RWPE1 (cell line): ENCODE measurements at places on chromosomes 2 and 18.

DNA sequence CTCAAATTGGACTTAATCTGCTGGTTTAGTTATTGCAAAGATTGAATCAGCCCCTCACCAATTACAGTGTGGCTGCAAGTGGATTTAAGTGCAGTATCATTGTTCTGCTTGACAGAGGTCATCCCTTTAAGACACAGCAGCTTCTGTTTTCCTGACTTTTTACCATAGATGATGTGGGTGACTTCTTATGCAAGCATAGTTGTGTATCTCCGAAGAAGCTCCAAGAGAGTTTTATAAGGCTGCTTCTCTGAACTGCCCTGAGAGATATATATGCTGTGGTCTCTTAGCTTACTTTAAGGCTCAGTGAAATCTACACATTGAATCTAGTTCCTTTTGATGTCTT, 3.5 kb downstream of the TRIB2 start:
- DNase-seq = no peak

GRCh38 chr2:85326406-85327159, 1.2 kb downstream of the TGOLN2 start:
- DNase-seq = peak; percentile 10

- DNase-seq = no peak
Measured at GRCh38 chr2:53275743-53276142, 491.9 kb upstream of the CHAC2 start.

DNA sequence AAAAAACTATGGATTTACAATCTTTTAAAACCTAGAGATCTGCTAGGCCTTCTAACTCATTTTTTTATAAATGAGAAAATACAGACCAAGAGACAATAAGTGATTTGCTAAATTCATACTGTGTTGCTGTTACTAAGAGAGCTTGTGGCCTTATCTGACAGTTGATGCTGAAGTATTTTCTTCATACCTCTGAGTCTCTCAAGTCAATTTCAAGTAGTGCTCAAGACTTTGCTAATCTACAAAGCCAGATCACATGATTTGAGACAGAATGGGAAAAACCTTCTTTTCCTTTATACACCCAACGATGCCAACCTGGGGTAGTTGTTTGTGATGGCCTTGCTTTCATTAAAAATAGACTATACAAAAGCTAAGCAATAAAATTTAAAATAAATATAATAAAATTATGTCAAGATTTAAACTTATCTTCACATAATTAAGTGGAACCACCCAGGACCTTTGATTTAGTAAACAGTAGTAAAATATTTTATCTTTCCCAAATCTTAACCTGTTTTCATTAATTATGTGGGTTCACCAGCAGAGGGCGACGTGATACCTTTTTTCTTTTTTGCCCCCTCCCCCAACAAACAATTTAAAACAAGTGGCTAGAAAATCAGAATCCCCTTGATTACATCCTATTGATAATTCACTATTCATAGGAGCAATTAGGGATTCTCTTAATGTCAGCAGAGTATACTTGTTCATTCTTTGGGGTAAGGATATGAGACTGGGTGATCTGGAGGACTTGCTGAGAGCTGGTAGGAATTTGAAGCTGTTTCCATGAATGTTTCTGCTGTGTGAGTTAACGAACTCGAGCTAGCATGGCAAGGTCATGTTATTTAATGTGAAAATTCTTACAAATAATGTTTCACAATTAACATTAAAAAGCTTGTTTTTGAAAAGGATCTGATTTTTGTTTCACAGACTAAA, 49.6 kb upstream of the SLC5A7 start:
- peak; percentile 9 for DNase-seq

- DNase-seq = no peak
Measured at GRCh38 chr2:55604027-55604565, 13.3 kb downstream of the PPP4R3B start.

DNA sequence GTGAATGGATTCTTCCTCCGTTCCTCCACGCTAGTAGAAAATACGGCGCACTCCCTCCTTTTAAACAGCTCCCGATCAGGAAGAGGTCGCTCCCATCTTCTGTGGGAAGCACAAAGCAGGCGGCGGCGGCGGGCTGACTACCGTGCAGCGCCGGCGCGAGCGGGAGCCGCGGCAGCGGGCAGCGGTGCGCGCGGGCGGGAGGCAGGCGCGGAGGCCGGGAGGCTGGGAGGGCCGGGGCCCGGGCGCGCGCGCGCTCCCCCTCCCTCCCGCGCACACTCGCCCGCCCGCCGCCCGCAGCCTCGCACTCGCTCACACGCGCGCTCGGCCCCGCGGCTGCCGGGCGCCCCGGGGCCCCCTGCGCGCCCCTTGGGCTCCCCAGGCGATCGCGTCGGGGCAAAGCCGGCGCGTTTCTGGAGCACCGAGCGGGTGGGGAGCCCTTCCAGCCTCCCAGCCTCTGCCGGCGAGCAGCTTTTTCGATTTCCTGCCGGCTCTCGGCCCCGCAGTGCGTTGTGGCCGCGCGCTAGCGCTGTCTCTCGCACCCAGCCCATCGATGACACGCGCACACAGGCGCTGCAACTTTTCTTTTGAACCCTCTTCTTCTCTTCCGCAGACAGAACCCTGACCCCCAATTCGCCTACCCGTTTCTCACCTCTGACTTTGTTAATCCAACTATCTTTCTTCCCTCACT, at the start of gene SLC8A1:
SLC8A1 (minus strand) TSS at position 173 of the 688 bp plus-strand sequence.
- peak; percentile 38 for DNase-seq

DNA sequence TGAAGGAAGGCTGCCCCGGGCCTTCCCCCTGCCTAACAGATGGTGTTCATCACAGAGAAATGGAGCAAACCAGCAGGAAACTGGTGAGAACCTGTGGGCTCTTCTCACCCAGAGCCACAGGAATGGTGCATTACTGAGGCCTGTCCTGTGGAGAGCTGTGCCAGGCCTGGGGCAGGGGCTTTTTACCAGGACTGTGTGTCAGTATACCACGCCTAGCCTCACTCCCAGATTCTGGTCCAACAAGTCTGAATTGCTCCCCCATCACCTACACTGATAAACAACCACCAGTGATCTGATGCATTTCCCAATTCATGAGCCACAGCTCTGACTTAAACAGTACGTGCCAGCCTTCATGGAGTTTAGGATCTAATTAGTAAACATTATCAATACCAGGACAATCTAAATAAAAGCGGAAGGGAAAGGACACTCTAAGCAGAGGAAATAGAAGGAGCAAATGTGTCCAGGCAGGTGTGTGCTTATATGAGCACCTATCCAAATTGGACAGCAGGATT, 8.9 kb upstream of the DGUOK start:
- DNase-seq = no peak

DNA sequence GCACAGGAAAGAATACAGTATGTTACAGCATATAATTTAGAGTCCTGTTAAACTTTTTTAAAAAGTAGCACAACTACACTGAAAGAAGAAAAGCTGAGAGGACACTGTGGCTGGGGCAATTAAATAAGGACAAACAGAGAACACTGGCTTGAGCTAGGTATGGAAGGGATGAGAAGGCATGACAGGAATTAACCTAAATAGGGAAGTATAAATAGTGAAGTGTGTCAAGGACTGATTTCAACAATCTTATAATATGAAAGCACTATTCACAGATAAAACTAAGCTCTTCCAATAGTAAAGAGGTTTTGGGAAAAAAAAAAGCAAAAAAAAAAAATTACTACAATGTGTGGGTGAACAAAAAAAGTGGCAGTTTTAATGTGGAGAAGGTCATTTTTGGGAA, 45.5 kb downstream of the PPP3R1 start:
- no peak for DNase-seq

DNA sequence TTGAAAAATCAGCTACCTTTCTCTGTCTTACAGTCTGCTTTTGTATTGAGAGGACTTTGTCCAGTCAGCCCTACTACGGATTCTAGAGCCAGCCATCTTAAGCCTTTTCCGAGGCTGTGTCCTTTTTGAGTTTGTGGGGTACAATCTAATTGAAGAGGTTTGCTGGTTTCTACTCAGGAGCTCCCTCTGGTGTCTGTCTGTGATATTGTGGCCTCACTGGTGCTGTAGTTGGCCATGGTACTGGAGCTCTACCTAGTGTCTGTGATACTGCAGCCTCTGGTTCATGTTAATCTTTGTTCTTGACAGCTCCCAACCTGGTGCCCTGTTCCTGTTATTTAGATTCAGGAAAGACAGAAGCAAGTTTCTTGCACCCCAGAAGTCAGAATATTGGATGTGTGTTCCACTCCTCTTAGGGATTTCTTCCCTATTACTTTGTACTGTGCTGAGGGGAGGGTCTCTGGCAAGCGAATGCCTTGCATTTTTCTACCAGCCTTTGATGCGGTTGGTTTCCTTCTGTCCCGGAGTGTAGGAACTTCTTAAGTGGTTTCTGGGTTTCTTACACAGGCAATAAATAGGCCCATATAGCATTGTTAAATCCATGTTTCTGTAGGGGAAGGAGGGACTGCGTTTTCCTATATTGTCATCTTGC, 78.5 kb downstream of the ACSL3 start:
- DNase-seq = peak; percentile 26

- no peak for DNase-seq
Measured at GRCh38 chr18:23943903-23944624, 70.5 kb upstream of the TTC39C start.

GRCh38 chr18:10201659-10202058, 252.8 kb upstream of the APCDD1 start:
- DNase-seq = no peak

DNA sequence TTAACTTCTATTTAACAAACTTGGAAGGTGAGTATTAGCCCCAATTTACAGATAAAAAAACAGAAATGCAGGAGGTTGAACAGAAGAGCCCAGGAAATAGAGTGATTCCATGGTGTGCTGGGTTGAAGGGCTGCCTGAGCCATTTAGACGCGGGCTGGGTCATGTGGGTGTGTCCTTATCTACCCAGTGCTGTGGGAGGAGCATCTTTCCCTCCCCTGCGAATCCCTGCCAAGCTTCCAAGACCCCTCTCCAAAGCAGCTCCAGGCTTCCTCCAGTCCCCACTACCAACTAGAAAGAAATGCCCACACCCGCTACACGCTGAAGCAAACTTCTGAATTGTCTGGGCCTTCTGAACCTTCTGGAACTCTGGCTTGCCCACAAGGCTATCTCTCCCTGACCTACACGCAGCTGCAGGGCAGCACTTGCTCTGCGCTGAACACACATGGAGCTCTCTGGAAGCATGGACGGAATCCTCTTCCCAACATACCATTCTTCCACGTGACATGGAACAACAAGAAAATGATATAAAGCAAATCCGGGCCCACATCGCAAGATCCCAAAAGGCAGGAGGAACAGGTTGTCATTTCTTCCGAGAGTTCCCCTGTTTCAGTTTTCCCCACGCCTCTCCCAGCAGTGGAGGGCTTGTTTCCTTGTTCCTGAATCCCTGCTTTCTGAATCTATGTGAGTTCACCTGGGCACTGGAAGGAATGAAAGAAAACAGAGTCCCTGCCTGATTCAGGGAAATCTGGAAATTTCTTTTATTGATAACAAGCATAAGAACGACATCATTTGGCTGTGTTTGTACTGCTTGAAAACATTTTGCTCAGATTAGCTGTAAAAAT, 562.7 kb upstream of the ID2 start:
- DNase-seq = no peak
